Fibroblast of pulmonary artery (primary cell): ENCODE measurements at places on chromosomes 12 and 14.

- DNase-seq, result no peak
Observed at GRCh38 chr12:115767916-115768315, 509.6 kb downstream of the MED13L start.

GRCh38 chr14:84874436-84874835 is 655.5 kb upstream of the FLRT2 start:
- no peak for DNase-seq

DNA sequence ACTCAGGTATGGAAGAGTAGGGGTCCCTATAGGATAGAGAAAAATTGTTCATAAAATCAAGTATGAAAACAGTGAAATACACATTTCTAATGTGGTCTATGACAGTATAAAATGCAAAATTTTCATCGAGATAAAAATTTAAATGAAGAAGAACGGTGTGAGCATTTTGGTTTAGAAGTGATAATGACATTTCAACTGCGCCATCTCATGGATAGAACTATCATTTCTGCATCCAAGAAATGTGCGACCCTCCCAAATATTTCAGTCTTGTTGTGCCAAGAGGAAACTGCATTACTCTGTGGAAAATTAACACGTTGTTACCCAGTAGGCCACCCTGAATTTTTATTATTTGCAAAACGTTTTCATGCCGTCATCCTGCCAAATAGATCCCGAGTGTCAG is 108.8 kb downstream of the CRACR2A start:
- no peak for DNase-seq

GRCh38 chr12:111428728-111429175 is 23.0 kb downstream of the SH2B3 start:
- DNase-seq, result peak; percentile 36

DNA sequence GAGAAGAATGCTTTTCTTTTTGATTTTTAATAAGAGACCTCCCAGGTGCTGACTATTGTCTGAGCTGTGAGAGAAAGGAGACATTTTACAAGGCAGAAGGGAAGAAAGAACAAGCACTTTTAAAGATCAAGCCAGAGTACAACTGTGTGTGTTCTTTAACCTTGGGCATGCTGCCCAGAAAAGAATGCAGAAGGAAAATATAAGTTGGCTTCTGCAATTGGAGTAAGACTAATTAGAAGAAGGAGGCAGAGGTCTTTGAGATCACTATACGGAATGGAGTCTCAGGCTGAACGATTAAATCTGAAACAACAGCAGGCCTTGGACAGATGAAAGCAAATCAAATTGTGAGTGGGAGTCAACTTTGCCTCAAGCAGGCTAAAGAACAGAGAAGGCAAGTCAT is 230.5 kb downstream of the ATP23 start:
- peak; percentile 46 for DNase-seq

DNA sequence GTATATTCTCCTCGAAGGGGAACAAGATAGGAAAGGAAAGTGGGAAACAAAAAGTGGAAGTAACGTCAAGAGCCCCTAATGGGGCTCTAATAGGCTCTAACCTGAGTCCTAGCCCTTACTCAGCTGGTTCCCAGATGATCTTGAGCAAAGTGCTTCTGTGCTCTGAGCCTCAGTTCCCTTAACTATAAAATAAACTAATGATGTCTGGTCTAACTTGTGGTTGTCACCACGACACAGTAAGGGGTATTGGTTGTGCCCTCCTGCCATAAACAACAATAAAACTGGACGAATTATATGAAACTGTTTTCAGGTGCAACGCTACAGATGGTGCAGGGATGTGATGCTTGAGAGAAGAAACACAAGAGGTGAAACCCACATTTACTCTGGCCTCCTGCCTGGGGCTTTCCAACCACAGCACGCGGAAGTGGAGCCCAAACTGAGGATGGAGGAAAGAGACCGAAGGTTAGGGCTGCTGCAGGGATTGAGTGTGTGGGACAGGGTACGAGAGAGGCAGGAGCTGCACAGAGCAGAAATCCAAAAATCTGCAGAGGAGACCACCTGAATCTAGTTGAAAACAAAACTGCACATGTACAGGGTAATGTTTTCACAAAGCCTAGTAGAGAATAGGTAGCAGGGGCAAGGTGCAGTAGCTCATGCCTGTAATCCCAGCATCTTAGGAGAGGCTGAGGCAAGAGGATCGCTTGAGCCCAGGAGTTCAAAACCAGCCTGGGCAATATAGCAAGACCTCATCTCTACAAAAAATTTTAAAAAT is 45.6 kb upstream of the BCL2L14 start:
- no peak for DNase-seq

DNA sequence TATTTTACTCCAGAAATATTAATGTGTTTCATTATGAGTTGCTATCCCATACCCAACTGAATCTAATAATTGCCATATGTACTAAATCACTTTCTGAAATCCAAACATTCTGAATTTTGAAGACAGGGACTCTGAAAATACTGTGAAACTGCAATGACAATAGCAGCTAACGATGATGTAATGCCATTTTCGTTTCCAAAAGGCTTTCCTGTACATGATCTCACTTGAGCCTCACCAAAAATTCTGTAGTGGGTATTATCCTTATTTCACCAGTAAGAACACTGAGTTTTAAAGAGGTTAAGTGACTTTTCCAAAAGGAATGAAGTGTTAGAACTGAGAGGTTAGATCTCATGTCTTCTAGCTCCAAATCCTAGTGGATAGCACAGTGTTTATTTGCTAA is 133.3 kb downstream of the FLRT2 start:
- DNase-seq, result no peak

GRCh38 chr14:22601996-22602395 is 3.9 kb downstream of the ABHD4 start:
- DNase-seq, result no peak

GRCh38 chr12:13537623-13538022 is 341.1 kb downstream of the EMP1 start:
- no peak for DNase-seq

GRCh38 chr14:59116984-59117415 is 71.5 kb upstream of the DAAM1 start:
- DNase-seq, result no peak

GRCh38 chr12:32561931-32562341 is 117.2 kb upstream of the DNM1L start:
- no peak for DNase-seq

DNA sequence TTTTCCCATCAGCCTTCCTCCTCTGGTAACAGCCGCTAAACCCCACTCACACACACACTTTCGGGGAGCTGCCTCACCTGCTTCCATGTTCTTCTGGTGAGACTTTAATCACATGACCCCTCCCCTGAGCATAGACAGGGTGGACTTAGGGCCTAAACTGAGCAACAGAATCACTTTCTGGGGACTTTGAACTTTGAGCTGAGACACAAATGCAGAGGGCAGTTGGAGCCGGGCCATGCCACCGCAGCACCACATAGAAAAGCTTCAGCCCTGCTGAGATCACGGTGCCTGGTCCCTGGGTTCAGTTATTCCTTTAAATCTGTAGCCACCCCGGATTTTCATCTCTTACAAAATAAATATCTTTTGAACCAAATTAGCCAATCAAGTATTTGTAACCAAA is 18.4 kb upstream of the MAP3K9 start:
- no peak for DNase-seq

GRCh38 chr14:22118899-22119477 is 445.4 kb upstream of the OR4E1 start:
- no peak for DNase-seq

- peak; percentile 21 for DNase-seq
Observed at GRCh38 chr14:91115986-91116770, 2.3 kb downstream of the DGLUCY start.

DNA sequence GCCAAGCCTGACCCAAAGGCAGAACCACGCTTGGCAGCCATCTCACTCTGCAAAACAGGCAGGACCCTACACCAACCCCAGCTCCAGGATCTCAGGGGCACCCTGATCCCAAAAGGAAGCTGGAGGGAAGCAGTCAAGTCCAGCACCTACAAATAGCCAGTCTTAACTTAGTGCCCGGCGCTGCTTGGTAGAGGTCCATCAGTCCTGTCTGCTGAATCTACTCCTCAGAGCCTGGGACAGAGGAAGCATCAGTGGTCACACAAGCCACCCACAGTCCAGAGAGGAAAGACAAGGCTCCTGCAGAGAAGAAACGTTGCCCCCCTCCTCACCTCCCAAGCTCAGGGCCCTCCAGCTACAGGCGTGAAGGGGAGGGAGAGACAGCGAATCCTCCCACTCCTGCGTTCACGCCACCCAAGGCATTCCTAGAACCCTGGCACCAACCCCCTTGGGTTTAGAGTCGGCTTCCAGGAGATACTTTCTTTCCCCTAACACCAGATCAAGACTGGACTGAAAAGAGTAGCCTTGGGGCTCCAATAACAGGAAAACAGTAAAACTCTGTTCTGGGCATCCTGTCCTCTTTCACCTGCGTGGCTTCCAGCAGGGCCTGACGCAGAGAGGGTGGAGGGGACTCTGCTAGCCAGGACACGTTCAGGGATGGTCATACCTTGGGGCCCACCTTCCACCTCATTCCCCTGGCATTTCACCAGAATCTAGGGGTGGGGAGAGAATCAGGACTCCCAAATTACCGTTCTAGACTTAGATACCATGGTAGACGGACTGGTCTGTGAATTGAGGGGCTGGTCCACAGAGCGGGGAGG is 1.2 kb downstream of the PXN start:
- no peak for DNase-seq

DNA sequence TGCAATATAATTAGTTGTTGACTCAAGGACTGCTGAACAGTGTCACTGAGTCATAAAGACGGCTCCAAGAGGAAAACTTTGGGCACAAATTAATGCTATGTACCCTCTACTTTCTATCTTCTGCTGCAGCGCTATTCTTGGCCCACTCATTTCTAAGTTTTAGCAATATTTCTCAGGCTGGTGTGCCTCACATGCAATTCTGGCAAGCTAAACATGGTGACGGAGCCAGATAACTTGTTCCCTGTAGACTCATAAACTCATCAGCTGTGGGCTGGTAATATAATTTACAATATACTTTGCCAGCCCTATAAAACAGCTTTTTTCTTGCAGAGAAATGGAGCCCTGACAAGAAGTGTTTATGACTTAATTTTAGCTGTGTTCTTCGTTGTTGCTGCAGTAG is 615.1 kb downstream of the NRXN3 start:
- no peak for DNase-seq

GRCh38 chr12:25960143-25960542 is 1.7 kb downstream of the RASSF8 start:
- peak; percentile 60 for DNase-seq

DNA sequence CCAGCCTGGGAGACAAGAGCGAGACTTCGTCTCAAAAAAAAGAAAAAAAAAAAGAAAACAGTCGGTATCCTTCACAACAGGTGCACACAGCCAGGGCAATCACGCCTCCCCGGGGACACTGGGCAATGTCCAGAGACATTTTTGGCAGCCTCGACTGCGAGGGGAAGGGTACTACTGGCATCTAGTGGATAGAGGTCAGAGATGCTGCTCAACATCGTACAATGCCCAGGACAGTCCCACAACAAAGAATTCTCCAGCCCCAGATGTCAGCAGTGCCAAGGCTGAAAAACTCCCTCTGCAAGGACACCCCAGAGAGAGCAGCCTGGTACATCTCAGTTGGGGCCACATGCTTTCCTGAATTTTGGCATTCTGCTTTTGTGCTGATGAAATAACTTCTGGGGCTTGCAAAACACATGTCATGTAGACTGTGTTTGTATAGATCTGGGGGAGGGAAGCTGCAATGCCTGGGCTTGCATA is 21.5 kb downstream of the ALDH2 start:
- peak; percentile 86 for DNase-seq

DNA sequence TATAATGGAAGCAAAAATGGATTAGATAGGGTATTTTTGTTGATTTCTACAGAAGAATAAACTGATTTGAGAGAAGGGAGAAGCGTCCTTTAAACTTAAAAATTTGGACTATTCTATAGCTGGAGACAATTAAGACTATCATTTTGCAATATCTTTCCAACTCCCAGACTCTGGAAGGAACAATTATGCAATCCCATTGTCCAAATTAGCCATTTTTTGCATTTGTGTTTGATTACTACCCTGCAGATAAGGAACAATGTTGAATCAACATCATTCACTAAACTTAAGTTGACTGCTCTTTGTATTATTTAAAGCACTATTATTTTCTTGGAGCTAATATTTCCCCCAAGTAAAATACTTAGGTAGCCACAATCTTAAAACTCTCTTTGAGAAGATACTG is 34.8 kb upstream of the SELPLG start:
- peak; percentile 80 for DNase-seq

DNA sequence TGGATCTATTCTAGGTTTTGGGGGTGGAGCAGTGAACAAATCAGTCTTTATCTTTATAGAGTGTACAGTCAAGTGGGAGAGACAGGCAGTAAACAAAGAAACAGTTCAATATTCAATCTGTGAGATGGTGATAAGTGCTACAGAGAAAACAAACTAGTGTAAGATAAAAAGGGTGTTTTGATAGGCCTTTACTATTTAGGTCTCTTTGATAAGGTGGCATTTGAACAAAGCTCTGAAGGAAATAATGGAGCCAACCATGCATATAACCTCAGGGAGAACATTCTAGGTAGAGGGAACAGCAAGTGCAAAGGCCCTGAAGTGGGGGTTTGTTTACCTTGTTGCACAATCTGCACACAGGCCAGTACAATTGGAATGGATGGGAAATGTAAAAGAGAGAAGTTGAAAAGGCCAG is 47.3 kb downstream of the PTPN11 start:
- no peak for DNase-seq

DNA sequence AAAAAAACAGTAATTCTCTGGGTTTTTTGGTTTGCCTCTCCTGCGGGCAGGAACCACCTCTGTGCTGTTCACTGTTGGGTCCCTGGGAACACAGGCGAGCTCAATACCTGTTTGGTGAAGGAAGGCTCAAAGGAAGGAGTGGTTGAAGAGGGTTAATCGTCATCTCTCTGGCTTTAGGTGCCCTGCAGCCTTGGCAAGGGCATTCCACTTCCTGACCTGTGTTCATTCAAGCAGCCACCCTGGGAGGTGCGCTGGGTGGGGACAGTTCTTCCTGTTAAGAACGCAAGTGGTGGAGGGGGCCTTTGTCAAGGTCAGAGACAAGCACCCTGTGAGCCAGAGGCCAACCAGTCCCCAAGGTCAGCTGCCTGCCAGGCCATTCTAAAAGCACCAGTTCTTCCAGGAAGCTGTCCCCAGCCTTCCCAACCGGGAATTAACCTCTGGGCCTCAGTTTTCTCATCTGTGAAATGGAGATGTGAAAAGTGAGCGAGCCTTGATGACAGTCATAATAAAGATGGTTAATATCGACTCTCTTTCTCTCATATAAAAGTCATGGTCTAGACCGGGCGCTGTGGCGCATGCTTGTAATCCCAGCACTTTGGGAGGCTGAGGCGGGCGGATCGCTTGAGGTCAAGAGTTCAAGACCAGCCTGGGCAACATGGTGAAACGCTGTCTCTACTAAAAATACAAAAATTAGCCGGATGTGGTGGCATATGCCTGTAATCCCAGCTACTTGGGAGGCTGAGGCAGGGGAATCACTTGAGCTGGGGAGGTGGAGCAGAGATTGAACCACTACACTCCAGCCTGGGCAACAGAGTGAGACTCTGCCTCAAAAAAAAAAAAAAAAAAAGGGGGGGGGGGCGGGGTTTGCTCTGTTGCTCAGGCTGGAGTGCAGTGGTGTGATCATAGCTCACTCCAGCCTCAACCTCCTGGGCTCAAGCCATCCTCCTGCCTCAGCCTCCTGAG is 6.1 kb downstream of the RHOF start:
- no peak for DNase-seq
